ENCODE measurements at places on chromosomes 2 and 18.
A peak's percentile ranks its signal among the peaks of the same experiment; 100 is the strongest.

GRCh38 chr2:113351375-113352355, 72.9 kb upstream of the PAX8 start:
- no peak for DNase-seq

GRCh38 chr18:57445488-57446319, 10.5 kb downstream of the ONECUT2 start:
- peak; percentile 41 for DNase-seq

- DNase-seq, result no peak
Observed at GRCh38 chr2:197259470-197259999, 51.0 kb downstream of the ANKRD44 start.

DNA sequence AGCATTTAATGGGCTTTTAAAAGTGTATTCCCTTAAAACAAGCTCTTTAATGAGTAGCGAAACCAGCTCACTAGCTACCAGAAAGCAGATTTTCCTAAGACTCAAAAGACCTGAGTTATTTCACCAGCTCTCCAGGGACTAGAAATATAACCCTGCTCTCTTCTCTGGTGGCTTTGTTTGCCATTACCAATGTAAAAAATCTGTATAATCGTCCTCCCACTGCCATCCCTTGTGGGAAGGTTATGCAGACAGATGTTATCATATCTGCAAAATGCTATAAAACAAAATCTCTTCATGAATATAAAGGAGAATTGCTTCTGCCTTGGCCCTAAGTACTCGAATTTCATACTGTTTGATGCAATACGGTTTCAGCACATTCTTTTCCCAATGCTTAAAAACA, 335.2 kb downstream of the NUP35 start:
- no peak for DNase-seq

DNA sequence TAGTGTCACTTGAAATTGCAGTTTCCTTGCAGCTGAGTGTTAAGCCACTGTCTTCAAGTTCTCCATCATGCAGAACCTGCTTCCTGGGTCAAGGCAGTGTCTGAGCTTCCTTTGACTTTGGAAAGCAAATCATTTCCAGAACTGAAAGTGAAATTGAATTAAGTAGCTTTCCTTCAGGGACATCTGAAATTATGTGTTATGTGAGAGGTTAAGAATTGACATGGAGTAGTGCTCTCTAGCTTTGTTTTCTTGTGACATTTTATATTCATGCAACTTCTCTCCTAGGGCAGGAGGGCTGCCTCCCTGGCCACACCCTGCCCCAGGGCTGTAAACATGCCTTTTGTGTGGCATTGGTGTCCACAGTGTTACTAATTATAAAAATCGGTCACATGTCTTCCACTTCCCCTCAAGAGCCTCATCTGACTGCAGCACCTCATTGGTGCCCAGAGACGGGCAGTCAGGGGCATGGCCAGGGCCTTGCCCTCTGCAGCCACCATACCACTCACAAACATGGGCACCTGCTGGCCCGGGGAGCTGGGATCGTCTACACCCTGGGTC, 14.4 kb downstream of the RAB12 start:
- DNase-seq, result no peak

- peak; percentile 69 for DNase-seq
Observed at GRCh38 chr18:8705238-8705960, at the start of gene MTCL1. Gene MTCL1 (plus strand): TSS chr18:8705556. CDS start chr18:8705661, 105 bp downstream.

GRCh38 chr2:234308813-234309195, 188.1 kb downstream of the ARL4C start:
- no peak for DNase-seq

DNA sequence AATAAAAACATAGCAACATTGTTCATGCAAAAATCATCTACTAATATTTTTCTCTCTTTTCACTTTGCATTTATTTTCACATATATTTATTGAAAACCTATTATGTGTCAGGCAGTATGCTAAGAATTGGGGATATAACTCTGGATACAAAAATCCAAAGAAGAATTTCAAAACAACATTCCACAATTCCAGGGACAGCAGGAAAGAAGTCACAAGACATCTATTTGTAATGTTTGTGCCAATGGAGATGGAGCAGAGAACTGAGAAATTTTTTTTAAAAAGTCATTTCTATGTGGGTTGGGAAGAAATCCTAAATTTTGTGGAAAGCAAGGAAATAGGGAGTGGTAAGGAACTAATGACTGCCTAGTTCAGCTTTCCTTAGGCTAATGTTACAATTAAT, 128.6 kb upstream of the TLK1 start:
- DNase-seq, result no peak

DNA sequence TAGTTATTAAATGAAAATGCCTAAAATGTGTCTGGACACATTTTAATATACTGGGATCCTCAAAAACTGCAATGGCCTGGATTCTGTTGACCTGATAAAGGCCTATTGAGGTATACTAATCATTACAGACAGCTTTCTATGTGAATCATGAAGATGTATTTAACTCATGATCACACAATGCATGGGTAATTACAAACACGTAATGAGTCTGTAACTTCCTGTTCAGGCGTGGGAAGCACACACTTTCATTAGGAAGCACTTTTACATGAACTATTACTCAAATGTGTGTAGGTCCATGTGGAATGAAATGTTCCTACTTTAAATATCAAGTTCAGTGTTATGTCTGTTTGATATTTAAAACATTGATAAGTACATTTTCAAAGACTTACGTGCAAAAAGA, 108.7 kb downstream of the NCKAP5 start:
- DNase-seq, result no peak

DNA sequence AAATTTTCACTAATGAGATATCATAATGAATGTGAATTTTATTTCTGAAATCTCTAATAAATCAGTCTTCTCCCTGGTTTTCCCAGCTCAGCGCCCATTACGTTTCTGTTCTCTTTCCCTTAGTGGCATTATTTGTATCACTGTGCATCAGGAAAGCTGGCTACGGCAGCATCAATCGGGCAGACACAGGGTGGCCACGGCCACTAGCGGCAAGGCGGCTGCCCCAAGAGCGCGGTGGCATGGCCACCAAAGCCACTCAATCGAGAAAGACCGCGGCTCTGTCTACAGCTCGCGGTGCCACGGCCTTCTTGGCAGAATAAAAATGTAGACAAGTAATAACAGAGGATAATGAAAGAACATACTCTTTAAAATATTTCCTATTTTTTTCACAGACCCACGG, 168.0 kb downstream of the RPIA start:
- DNase-seq, result no peak

DNA sequence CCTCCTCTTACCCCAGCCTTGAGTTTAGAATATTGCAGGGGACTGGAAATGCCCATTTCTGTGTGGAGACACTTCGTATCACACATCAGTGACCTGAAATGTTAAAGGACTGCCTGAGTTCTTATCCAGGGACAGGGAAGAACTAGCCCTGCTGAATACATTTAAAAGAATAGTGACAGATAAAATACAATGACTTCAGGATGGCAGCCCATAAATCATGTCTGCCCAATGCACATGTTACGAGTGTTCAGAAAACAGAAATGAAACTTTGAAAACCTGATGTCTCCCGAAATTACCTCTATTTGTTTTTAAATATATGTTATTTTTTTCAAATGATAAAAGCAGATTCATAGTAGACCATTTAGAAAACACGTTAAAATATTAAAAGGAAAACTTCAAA, 22.3 kb upstream of the RAB12 start:
- no peak for DNase-seq

DNA sequence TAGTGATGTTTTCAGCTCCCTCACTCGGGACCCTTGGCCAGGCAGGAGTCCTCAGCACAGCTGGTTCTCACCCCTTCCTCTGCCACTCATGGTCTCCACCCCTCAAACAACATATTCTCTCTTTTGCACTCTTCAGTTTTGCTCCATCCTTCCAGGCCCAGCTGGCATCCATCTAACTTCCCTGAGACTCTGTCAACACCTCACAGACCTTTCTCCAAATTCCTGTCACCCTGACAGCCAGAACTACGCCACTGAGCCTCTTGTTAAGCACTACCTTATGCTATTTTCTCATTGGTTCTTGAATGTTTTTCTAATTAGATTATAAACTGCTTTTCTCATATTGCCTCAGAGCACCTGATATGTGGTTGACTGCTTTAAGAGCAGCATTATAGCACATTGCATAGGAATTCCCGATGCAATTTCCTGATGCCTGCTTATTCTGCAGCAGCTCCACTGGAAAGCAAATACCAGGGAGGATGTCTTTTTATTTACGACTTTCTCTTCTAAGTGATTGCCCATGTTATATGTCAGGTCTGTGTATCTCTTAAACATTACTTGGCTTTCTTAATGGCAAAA, 12.4 kb upstream of the INO80C start:
- DNase-seq, result no peak

DNA sequence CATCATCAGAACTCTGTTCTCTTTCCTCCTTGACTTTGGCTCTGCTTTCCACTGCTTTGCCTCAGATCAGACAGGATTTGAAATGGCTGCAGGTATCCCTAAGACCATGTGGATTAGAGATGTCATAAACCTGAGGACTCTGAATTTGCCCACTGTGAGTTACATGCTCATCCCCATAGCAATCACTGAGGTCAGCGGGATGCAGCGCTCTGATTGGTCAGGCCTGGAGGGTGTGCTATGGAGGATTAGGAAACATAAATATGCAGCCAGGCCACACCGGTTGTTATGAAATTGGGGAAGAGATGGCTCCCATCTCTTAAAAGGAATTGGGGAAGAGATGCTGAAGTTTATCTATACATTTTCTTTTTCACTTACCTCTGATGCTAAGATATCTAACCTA, 73.7 kb upstream of the DNAJC10 start:
- DNase-seq, result peak; percentile 67

GRCh38 chr2:216752855-216753505, 57.6 kb upstream of the IGFBP5 start:
- DNase-seq, result no peak

- DNase-seq, result no peak
Observed at GRCh38 chr18:50289108-50289443, 1.6 kb upstream of the CXXC1 start.

GRCh38 chr2:142944721-142945120, 67.3 kb downstream of the KYNU start:
- no peak for DNase-seq

GRCh38 chr2:128159437-128159836, 68.4 kb downstream of the UGGT1 start:
- no peak for DNase-seq

DNA sequence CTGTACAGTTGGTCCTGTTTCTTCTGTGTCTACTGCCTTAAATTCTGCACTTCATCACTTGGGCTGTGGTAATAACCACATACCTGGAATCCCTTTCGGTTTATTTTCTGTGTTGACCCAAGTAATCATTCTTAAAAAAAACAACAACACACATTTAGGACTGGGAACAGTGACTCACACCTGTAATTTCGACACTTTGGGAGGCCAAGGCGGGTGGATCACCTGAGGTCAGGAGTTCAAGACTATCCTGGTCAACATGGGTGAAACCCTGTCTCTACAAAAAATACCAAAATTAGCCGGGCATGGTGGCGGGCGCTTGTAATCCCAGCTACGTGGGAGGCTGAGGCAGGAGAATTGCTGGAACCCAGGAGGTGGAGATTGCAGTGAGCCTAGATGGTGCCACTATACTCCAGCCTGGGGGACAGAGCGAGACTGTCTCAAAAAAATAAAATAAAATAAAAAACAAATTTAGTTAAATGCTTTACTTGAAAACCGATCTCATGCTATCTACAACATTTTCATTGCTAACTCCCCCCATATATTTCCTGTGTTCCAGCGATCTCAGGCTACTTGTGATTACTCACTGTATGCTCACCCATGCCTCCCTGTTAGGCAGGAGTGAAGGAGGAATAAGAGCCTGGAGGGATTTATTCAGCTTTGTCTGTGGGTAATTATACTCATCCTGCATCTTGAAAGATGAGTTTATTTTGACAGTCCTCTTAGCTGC, 18.2 kb downstream of the ACSL3 start:
- DNase-seq, result no peak

DNA sequence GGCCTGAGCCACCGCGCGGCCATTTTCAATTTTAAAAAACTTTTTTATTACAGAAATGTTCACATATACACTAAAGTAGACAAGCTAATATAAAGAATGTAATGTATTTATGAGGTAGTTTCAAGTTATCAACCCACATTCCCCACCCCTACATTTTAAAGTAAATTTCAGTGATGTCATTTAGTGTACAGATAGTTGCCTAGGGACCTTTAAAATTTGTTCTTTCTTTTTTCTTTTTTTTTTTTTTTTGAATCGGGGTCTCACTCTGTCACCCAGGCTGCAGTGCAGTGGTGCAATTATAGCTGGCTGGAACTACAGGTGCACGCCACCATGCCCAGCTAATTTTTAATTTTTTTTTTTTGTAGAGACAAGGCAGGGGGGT, 2.6 kb upstream of the LIMS1 start:
- no peak for DNase-seq

DNA sequence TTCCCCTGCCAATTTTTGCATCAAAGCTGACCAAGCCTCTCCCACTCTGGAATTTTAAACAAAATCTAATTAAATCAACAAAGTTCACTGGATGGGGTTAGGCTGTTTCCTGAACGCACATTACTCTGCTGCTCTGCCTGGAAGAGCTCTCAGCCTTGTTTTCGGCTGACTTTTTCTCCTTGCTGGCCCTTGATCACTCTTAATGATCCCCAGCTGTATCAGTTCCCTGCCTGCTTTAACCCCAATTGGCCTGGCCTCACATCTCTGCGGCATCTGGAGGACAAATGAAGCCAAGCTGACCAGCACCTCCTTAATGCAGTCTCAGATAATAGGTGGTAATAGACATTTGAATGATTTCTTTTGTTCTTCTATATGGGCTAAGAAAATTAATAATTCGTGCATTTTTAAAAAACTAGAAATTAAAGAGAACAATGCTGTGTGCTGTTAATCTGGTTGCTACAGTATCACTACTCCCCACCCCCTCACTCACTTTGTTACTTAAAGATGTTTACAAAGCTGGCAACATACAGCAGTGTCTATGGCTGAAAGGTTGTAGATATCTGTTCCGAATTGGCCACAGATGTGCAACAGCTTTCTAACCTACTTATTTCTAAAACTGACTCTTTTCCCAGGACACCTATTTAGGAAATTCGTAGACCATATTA, 415.2 kb upstream of the KCNH7 start:
- DNase-seq, result no peak

- no peak for DNase-seq
Observed at GRCh38 chr2:112725545-112726457, 5.0 kb downstream of the NT5DC4 start.

DNA sequence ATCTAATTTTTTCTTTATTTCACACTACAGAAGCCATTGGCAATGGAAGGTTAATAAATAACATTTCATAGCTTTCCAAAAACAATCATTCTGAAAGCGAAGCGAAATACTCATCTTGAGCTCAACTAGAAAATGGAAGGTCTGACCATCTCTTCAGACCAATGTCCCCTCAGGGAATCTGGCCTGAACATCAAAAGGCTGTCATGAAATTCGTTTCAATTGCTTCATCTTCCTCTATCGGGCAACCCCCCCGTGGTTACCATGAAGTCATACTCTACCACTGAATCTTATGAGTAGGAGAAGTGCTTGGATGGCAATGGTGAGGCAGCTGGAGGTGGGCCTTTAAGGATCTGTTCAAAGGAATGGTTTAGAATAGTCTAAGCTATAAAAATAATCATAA, 22.9 kb upstream of the CYTIP start:
- no peak for DNase-seq

- DNase-seq, result no peak
Observed at GRCh38 chr2:224253464-224253863, 148.4 kb downstream of the FAM124B start.

- DNase-seq, result no peak
Observed at GRCh38 chr2:168708080-168708479, 94.4 kb upstream of the NOSTRIN start.
